ENCODE measurements at places on chromosomes 5 and 9.

GRCh38 chr9:35835766-35836165, 6.7 kb downstream of the TMEM8B start:
- no peak for DNase-seq

GRCh38 chr5:61333954-61334867, 2.2 kb downstream of the ZSWIM6 start:
- DNase-seq: no peak

DNA sequence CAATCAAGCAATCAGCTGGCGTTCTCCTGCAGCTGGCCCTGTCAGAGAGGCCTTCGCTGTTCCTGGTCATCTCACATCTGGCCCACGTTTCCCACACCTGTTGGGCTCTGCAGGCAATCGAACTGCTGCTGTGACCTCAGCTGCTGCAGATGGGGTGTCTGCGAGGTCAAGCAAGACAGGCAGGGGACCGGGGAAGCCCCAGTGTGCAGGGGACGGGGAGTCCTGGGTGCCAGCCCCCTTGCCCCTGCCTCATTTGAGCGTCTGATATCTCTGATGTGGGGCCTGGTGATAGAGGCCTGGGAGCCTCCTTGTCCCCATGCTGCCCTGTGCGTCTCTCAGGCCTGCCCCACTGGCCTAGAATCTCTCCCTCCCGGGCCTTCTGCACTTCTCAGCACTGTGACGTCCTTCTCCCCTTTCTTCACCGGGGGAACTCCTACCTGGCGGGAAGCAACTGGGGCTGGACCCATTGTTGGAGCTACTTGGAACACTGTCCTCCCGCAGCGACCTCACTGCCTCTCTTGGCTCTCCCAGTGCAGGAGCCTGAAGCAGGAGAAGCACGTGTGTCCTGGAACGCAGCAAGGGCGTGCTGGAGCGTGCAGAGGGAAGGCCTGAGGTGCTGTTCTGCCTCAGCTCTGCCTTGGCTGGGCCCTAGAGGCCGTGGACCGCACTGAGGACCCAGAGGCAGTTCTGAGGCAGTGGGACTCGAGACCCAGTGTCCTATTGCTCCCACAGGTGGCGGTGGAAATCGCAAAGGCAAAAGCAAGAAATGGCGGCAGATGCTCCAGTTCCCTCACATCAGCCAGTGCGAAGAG, 3.9 kb downstream of the GRK6 start:
- no peak for DNase-seq

- DNase-seq: no peak
These were observed 17.6 kb upstream of the SETX start for GRCh38 chr9:132372177-132373095.

- no peak for DNase-seq
These were observed 26.5 kb downstream of the TRMO start for GRCh38 chr9:97895695-97896332.

DNA sequence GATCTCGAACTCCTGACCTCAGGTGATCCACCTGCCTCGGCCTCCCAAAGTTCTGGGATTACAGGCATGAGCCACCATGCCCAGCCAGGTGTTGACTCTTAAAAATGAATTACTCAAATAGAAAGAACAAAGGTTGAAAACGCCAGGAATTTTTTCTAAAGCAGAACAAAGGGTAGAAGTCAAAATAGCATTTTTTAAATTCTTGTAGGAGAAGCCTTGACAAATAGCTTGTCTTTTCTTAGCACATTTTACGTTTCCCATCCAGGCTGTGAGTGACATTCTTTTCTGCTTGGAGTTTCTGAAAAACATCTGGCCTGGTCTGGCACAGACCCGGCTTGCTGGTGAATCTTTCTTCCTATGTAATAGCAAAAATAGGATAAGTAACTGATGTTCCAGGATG, 169.4 kb upstream of the ZNF462 start:
- DNase-seq: no peak

GRCh38 chr5:129465776-129466344, 5.8 kb downstream of the ADAMTS19 start:
- DNase-seq: no peak

- DNase-seq: no peak
These were observed 14.2 kb downstream of the GADD45G start for GRCh38 chr9:89619019-89619418.

- DNase-seq: no peak
These were observed 481.3 kb downstream of the CCDC171 start for GRCh38 chr9:16033921-16034691.

GRCh38 chr5:142106061-142106460, 2.5 kb upstream of the NDFIP1 start:
- no peak for DNase-seq

DNA sequence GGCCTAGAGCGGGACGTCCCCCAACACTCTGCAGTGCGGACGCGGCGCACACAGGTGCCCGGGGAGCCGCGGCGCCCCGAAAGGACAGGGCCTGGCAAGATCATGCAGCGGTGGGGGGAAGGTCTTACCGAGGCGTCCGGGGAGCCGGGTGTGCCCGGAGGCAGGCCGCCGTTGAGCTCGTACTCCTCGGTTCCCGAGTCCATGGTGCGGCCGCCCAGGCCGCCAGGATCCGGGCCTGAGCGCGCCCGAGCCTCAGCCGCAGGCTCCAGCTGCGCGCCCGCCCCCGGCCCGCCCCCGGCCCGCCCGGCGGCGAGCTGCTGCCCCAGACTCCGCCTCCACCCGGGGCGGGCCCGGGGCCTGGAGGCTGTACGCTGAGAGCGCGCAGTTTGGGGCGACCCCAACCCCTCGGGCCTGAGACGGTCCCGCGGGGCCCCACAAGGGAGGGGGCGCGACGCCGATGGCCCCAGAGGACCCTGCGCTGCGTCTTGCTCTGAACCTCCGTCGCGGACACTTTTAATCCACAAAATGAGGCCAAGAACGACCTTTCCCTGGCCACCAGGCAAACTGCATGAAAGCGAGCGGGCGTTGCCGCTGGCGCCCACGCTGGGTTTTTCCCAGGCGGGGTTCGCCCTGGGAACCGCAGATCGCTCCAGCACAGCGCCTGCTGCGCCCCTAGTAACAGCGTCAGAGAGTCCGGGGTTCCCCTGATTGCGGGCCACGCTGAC, at the start of gene NINJ1:
TSS of gene NINJ1 (minus strand) at position 237 of the 725 bp plus-strand sequence. CDS start at position 203, 34 bp downstream.
- peak; percentile 84 for DNase-seq

GRCh38 chr9:83956086-83956435, 24.0 kb downstream of the HNRNPK start:
- peak; percentile 13 for DNase-seq

DNA sequence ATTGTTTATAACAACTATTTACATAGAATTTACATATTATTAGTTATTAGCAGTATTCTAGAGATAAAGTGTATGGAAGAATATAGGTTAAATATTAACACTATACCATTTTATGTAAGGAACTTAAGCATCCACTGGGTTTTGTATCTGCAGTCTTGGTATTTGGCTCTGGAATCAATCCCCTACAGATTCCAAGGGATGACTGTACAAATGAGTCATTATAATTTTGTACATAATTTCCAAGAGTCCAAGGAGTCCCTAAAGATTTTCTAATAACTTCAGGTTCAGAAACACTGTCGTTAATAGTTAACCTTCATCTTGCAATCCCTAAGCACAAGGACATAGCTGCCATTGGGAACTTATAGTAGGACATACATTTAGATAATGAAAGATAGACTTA, 254.8 kb upstream of the PDE4D start:
- no peak for DNase-seq

DNA sequence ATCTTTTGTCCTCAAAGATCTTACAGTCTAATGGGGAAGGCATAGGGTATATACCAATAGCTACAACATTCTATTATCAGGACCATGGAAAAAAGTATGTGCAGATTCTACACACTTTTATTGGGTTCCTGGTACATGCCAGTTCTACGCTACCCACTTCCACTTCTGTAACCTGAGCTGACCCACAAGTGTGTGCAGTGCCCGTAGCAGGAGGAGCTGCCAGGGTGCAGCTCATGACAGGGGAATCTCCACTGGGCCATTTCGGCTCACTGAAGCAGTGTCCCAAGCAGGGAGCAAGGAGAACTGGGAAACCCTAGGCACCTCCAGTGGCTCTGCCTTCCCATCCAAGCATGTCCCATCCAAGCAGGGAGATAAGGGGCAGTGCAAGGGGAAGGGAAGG, 60.4 kb downstream of the FOXI1 start:
- DNase-seq: no peak

- no peak for DNase-seq
These were observed 29.2 kb upstream of the TGFBI start for GRCh38 chr5:135999406-136000139.

DNA sequence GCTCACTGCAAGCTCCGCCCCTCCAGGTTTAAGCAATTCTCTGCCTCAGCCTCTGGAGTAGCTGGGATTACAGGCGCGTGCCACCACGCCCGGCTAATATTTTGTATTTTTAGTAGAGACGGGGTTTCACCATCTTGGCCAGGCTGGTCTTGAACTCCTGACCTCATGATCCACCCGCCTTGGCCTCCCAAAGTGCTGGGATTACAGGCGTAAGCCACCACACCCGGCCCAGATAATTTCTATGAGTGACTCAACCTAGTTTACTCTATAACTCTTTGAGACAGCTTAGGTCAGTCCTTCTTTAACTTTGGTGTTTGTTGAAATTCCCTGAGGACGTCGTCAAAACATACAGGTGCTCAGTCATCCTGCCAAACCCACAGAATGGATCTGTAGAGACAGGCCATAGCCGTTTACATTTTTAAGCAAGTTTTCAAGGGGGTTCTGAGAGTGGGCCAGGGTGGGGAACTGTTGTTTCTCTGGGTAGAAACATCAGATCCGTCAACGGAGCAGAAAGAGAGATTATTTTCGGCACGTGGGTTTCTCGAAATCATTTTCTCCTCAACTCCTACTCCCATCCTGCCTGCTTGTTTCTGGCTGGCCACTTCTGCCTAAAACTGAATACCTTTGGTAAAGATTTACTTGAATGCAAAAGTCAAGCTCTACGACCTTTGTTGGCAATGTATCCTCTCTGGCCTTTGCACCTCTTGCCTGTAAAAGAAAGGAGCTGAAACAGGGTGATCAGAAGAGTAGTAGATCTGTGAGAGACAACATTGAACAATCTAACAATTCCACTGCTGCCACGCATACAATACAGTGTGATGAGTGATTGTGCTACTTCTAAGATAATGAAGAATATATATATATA, 6.0 kb upstream of the BOD1 start:
- DNase-seq: no peak

- DNase-seq: no peak
These were observed 49.8 kb downstream of the PRRT1B start for GRCh38 chr9:131594906-131595665.

DNA sequence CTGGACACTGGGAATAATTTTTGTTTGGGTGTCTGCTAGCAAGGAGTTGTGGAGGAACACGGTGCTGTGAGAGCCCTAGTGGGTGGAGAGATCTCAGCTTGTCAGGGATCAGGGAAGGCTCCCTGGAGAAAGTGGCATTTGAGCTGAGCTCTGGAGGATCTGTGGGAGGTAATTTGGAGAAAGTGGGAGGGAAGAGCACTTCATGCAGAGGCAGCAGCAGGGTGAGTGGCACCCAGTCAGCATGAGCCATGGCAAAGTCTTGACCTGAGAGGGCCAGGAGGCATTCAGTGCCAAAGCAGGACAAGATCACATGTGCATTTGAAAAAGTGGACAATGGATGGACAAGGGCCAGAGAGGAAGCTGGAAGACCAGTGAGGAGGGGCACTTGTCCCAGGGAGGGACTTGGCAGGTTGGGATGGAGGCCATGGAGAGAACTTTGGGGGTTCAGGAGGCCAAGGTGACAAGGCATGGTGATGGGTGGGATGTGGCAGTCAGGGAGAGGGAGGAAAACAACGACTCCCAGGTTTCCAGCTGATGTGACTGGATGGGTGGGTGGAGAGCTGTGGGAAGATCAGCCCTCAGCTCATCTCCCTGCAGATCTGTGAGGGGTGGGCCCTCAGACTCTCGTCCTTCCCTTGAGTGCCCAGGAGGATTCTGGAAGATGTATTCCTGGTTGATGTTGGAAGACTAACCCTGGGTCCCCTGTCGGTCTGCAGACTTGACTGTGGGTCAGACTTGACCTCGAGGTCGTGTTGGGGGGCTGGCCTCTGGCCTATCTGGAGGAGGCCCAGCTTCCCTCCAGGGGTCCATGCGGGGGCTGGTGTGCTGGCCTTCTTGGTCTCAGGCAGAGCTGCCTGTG, 68.9 kb upstream of the PITX1 start:
- no peak for DNase-seq

DNA sequence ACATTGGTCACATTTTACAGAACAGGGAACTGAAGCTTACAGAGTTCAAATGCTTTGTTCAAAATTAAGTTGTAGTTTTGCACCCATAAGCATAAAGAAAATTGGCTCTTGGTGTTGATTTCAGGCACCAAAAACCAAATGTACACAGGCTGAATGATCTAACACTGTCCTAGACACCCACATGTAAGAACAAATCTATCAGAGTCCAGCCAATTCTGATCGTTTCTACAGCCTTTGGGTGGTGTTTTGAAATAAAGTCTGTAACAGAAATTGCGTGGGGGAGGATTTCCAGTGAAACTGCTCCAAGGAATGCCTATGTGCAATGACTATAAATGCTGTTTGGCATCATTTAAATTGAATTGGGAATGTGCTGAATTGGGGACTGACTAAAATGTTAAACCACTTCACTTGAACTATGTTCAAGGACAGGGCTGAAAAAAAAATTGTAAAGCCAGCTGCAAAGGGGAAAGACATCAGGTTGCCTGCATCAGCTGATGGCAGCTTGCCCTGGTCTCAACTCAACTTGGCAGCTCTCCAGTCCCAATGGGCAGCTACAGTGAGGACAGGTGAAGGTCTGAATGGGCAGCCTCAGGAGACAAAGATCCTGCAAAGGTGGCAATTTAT, 92.2 kb upstream of the TRPC7 start:
- DNase-seq: no peak

DNA sequence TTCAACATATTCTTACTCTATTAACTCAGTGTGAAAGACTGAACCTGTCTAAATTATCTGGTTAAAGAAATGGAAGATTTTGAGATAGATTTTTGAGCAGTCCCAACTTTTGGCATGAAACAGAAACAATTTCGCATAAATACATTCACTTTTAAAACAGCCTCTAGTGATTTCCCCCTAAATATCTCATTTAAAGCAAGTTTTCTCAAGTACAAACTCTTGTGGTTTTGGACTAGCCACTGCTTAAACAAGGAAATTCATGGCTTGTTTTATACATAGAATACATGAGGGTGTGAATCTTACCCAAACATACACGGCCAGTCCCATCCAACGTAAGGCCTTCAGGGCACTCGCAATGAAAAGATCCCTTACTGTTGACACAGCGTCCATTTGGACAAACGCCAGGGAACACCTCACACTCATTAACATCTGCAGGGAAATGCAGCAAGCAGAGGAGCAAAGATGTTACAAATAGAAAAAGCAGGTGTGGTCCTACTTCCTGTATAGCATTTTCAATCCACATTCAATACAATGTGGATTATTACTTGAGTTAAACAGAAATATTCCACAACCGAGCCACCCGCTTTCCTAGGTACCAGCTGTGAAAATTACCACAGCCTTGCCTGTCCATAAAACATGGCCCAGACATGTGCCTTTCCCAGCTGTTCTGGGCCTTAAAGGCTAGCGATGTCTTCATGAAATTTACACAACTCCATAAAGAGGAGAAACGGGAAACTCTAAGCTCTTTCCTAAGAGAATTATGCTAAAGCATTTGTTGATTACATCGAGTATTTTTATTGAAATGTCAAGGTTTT, 188.8 kb downstream of the FBN2 start:
- no peak for DNase-seq

GRCh38 chr9:115671963-115672305, 481.7 kb upstream of the PAPPA start:
- no peak for DNase-seq
